ENCODE measurements at places on chromosomes 12 and 14.
A peak's percentile ranks its signal among the peaks of the same experiment; 100 is the strongest.

GRCh38 chr14:67240168-67240932, 885 bp upstream of the PALS1 start:
- peak; percentile 62 for ATAC-seq

GRCh38 chr14:104820669-104821228, 19.8 kb downstream of the ZBTB42 start:
- peak; percentile 52 for ATAC-seq

DNA sequence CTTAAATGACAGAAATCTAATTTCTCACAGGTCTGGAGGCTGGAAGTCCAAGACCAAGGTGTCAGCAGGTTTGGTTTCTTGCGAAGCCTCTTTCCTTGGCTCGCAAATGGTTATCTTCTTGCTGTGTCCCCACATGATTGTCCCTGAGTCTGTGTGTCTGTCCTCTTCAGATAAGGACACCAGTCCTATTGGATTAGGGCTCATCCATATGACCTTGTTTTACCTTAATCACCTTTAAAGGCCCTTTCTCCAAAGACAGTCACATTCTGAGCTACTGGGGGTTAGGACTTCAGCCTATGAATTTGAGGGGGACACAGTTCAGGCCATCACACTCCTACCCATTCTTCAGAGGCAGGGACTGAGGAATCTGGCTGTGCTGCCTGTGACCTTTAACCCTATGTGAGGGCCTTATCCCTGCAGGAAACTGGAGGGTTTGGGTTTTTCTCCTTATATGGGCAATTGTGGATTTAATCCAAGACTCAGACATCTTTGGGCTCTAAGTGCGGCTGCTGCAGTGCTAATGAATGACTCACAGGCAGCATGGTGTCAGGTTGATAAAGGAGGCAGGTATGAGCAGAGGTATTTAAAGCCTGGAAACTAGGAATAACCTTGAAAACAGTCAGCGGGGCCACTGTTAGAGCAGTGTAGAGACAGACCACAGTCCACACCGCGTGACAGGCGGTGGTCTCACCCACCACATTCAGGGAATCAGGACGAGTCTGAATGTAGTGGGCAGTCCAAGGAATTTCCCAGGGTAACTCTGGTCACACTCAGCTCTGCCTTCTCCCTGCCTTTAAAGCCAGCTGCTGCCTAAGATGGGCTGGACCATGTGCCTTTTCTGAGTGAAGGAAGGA, 10.2 kb downstream of the TPCN1 start:
- ATAC-seq, result peak; percentile 89

DNA sequence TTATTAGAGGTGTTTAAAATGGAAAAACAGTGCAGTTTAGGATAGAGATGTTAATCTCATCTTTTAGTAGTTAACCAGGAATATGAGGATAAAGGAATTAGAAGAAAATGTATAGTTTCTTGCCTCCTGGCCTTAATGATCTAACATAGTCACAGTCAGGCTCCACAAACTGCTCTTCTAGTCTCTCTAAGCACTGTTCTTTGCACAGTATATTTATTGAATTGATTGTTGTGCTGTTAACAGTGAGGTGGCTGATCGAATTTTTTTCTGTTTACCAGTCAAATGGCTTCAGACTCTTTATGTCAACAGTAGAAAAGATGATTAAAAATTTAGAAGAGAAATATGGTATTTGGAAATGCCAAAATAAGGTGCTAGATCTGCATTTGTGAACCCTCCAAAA, 37.8 kb downstream of the ATF7IP start:
- peak; percentile 66 for ATAC-seq
